A673 (cell line): ENCODE measurements at places on chromosomes 16 and 17.

DNA sequence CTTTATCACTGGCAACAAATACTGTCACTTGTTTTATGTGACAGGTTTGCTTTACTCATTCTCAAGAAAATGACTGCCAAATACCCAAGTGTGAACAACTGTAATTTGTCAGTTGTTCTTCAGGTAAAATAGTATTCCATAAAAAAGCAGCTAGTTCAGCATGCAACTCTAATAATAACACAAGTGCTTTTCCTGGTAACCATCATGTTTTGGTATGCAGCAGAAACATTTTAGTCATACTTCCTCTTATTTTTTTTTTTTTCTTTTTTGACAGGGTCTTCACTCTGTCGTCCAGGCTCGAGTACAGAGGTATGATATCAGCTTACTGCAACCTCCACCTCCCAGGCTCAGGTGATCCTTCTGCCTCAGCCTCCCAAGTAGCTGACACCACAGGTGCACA is 4.6 kb downstream of the TERF2 start:
- no peak for DNase-seq

GRCh38 chr17:62791767-62792446 is 16.2 kb downstream of the MARCHF10 start:
- DNase-seq, result no peak

GRCh38 chr17:80053102-80053501 is 16.7 kb downstream of the CCDC40 start:
- DNase-seq, result no peak

- DNase-seq, result no peak
These were observed 15.3 kb downstream of the CD300LB start for GRCh38 chr17:74515941-74516340.
